ENCODE measurements at places on chromosomes 11 and 22.

DNA sequence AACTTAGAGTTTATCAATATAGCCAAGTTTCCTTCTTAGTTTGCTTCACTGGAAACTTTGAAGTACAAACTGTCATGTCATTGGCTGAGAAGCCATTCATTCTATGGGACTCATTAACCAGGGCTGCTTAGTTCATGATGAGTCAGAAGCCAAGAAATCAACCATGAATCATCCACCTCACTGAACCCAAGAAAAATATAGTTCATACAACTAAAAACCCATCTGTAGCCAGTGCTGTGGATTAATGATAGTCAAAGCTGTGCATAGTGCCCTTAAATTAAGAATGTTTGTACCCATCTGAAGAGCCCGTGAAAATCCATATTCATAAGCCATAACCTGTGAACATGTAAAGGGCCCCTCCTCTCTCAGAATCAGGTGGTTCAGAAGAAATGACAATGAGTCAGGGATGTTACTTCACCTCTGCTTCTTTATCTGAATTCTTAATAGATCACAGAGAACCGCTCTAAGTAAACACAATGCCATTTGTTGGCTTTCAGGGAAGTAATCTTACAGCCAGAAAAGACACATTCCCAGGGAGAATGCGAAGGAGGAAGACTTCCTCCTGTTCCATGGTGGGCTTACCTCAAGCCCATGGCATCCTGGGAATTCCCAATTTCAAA is 25.4 kb downstream of the MMP20 start:
- DNase-seq = no peak

DNA sequence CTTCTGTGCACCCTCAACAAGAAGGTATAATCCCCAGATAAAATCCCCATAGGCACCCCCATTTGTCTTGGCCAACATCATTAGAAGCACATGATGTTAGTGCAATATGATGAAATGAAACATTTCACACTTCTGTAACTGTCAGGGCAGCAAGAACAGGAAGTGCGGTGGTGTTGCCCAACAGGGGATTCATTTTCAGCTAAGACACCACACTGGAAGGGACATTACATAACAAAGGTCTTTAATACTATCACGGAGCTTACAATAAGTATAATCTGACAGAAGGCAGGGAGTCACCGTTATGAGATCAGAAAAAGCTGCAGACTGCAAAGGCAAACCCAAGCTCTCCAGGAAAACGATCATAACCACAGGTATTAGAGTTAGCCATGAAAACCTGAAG is 2.0 kb downstream of the OR52W1 start:
- DNase-seq = no peak

- no peak for DNase-seq
Measured at GRCh38 chr22:23279781-23280180, 99.5 kb downstream of the BCR start.

DNA sequence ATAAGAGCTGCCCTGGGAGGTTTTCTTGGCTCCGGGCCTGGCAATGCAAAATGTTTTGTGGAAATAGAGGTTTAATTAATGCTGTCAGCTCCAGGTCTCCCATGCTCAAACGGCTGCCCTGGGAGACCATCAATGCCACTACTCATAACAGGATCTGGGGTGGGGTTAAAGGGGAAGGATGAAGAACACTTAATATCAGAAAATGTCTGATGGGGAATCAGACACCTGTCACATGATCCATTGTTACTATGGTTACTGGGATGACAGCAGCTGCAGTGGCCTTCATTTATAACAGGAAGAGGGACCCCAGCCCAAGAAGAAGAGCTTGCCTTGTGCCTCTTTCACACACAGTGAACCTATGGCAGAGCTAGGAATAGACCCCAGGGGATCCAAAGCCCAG is 2.2 kb upstream of the SYT13 start:
- no peak for DNase-seq

- DNase-seq = no peak
Measured at GRCh38 chr22:22458387-22458786, 50.2 kb downstream of the ZNF280B start.

GRCh38 chr22:30206944-30207343 is 39.6 kb downstream of the LIF start:
- DNase-seq = no peak

DNA sequence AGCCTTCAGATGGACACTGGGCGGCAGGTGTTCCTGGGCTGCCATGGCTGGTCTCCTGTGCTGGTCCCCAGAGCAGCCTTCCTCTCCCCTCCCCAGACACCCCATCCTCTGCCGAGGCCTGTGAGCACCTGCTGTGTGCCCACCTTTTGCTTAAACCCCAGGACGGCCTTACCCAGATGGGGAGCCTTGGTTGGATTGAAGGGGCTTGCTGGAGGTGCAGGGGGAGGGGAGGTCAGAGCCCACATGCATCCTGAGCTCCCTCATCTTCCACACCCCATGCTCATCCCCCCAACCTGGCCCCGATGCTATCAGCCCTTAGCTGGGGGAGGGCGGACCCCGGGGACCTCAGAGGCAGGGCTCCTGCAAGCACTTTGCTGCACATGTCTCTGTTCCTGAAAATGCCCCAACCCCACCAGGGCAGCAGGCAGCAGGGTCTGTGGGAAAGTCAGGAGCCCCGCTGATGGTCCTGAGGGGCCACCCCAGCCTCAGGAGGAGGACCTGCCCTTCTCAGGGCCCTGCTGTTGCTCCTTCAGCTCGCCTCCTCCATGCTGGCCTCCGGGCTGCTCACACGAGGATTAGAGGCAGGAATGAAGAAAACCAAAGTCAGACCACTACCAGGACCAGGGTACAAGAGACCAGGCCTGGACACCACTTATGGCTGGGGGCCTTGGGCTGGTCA is 41.6 kb upstream of the CCDC188 start:
- DNase-seq = no peak

DNA sequence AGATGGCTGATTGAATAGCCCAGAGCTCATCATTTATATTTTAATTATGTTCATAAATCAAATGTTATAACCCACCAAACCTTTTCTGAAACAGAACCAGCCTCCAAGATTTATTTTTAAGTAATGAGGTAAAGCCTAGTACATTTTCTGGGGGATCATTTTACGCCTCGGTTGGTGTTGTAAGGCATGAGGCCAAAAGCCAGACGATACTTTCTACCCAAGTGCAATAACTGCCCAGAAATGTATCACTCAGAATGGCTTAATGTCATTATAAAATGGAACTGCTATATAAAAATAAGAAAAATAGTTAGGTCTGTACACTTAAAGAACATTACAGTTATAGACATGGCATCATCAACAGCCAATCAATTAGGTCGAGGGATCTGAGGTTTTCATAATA is 283.3 kb downstream of the CADM1 start:
- DNase-seq = no peak

- DNase-seq = no peak
Measured at GRCh38 chr11:33931067-33931466, 39.2 kb upstream of the LMO2 start.

DNA sequence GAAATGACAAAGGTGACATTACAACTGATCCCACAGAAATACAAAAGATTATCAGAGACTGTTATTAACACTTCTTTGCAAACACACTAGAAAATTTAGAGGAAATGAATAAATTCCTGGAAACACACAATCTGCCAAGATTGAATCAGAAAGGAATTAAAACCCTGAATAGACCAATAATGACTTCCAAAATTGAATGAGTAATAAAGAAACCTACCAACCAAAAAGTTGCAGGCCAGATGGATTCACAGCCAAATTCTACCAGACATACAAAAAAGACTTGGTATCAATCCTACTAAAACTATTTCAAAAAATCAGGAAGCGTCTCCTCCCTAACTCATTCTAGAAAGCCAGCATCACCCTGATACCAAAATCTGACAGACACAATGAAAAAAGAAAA is 17.2 kb downstream of the RAB38 start:
- DNase-seq = no peak

GRCh38 chr11:120248551-120249278 is 8.8 kb downstream of the POU2F3 start:
- no peak for DNase-seq

DNA sequence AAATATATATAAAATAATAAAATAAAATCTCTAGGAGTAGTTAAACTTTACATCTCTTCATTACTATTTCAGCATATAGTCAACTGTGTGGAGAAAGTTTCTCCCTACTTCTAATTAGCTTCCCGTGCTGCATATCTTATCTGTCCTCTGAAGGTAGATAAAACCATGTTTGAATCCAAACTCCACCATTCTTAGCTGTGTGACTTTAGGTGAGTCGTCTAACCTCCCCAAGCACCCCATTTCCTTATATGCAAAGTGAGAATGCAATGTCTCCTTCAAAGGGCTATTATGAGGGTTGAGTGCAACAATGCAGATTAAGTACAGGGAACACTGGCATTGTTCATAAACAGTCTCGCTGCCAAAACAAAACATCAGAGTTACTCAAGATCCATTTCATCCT is 80.8 kb upstream of the DRD2 start:
- DNase-seq = no peak

GRCh38 chr11:2317354-2318050 is 15.7 kb downstream of the TSPAN32 start:
- no peak for DNase-seq

DNA sequence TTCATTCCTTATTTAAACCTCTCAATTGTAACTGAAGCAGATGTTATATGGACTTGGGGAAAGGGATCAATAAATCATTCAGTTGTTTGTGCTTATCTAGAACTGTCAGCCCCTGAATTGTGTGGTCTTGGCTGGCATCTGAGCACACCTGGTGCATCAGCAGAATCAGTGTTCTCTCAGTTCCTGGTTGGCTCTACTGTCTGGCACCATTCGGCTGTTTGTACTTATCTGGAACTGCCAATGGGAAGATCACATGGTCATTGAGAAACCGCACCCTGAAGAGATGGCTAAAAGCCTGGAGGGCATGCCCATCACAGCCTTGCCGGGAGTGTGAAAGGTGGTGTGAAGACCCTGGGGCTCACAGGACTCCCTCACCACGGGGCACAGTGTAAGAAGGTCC is 37.1 kb upstream of the EHF start:
- no peak for DNase-seq

GRCh38 chr11:84628871-84629620 is 998.1 kb downstream of the DLG2 start:
- no peak for DNase-seq

- no peak for DNase-seq
Measured at GRCh38 chr11:59193587-59194130, 19.1 kb downstream of the MPEG1 start.

- DNase-seq = no peak
Measured at GRCh38 chr11:16933291-16933690, 80.9 kb downstream of the PLEKHA7 start.

- no peak for DNase-seq
Measured at GRCh38 chr11:18700375-18700774, 1.8 kb downstream of the TMEM86A start.

DNA sequence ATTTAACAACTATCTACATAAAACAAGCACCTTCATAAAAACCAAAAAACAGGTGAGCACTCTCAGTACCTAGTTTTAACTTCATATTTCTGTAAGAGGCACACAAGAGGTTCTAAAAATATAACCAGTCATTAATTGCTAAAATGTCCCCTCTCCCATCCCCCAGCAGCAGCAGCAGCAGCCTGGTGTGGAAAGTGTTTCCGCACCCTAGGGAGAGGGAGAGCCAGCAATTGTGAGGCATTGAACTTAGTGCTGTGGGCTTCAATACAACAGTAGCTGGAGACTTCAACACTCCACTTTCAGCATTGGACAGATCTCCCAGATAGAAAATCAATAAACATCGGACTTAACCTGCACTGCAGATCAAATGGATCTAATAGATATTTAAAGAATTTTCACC is 1158.5 kb downstream of the JRKL start:
- no peak for DNase-seq
